Activated T-helper 1 cell treated with anti-CD3 and anti-CD28 coated beads, Interleukin-2, amount 50 U/mL, for 16 hours (primary cell): ENCODE measurements at places on chromosomes 7 and 10.

- DNase-seq = no peak
Measured at GRCh38 chr7:71364551-71364950, 232.6 kb downstream of the GALNT17 start.

GRCh38 chr7:30162622-30163124 lies 27.9 kb downstream of the MTURN start:
- DNase-seq = no peak

GRCh38 chr10:74987339-74988053 lies 124.0 kb upstream of the SAMD8 start:
- no peak for DNase-seq

GRCh38 chr7:124101173-124101768 lies 68.4 kb upstream of the TMEM229A start:
- DNase-seq = no peak

DNA sequence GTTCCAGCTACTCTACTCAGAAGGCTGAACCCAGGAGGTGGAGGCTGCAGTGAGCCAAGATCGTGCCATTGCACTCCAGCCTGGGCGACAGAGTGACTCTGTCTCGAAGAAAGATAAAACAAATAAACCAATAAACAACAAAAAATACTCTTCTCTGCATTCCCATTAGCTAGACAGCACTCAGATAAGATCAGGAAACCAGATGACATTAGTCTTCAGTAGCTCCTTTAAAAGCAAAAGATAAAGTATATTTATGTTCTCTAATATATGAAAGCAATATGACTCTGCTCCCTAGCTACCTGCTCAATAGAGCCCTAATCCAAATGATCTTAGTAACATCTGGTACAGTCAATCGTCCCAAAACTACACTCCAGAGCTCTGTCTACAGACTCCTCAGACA lies 212.9 kb downstream of the ELMO1 start:
- DNase-seq = no peak

DNA sequence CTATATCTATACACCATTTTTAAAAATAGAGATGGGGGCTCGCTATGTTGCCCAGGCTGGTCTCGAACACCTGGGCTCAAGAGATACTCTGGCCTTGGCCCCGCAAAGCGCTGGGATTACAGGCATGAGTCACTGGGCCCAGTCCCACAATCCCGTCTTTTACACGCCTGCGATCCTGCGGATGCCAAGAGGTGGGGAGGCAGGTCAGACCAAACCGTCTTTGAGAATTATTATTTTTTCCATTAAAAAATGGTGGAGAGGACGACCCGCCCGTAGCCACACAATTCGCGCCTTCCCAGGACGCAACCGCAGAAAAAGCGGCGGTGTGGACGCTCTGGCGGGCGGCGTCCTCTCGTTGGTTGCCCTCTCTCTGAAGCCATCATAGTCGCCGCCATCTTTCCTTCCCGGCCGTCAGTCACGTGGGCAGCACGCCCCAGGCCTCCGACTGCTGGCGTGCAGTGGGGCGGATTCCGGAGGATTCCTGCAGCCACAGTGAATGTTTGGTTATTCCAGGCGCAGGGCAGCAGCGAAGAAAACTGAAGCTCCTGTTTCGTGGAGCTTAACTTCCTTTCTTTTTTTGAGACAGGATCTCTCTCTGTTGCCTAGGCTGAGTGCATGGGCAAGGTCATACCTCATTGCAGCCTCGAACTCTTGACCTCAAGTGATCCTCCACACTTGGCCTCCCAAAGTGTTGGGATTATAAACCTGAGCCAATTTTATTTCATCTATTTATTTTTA lies 9.9 kb upstream of the EPHB4 start:
- peak; percentile 53 for DNase-seq

DNA sequence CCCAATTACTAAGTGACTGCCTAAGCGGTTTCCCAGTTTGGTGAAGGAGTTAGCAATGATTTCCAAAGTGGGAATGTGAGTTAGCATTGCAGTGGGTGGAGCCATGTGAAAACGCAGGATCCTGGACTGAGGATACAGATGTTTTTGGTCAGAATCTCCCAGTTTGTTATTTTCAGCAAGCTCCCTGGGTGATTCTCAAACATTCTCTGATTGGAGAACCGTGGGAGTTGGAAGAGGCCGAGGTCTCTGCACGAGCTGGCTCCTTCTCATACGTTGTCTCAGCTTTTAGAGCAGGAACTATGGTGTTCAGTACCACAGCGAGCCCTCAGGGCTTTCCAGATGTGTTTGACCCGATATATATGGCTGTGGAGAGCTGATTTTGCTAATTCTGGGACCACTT lies 396.5 kb upstream of the NPVF start:
- no peak for DNase-seq

GRCh38 chr10:34049887-34050286 lies 715.4 kb upstream of the NRP1 start:
- no peak for DNase-seq

GRCh38 chr7:94045581-94045980 lies 41.4 kb upstream of the BET1 start:
- no peak for DNase-seq

DNA sequence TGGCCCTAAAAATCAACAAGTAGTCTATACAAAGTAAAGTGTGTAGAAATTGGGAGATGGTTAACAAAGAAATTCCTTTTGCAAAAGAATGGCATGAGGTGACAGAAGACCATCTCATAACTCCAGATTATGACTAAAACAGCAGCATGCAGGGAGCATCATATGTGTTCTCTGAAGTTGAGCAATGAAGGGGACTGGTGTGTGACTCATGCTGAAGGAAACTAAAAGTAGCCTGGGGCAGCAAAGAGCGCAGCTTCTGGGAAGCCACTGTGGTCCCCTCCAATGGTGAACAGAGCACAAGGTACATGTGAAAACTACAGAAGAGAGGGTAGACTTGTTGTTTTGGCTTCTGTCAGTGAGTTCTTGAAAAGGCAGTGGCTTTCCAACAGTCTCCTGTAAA lies 133.4 kb downstream of the MACC1 start:
- DNase-seq = no peak

DNA sequence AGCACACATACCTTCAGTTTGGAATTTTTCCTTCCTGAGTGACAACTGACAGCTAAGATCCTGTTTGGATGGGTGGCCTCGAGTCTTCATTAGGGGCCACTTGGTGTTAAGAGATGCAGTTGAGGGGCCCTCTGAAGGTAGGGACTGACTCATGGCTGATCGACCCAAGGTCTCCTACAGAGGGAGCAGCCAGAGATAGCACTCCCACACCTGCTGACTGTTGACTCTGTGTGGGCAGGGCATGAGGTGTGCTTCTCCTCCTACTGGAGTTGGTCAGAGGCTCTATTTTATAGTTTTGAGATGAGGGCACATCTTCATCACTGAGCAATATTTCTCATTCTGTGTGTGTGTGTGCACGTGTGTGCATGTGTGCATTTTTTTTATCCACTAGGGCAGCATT lies 378.8 kb upstream of the PODXL start:
- no peak for DNase-seq

DNA sequence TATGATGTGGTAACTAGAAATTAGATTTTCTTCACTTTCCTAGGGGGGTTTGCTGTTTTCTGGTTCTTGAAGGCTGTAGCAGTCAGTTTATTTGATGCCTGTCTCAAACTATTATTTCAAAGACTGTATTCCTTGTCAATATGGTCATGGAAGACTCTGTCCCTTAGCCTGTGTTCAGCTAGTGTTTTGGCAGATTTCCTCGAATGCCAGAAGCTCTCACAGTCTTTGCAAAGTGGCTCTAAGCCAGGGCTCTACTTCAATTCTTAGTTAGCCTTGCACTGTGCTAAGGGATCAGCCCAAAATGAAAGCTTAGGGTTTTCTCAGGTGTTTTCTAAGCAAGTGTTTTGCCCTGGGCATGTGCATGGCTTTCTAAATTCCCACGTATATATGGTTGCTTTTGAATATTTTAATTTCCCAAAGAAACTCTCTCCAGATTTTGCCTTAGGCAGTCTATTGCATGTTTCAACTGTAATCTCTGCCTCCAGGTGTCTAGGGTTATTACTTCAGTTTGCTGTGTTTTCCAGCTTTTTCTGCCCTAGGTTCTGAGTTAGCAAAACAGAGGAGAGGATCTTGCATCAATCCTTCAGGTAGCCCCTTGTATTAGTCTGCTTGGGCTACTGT lies 7.2 kb upstream of the C1GALT1 start:
- no peak for DNase-seq

GRCh38 chr7:139777133-139777891 lies 486 bp downstream of the HIPK2 start:
- DNase-seq = no peak

GRCh38 chr7:34385384-34385783 lies 272.6 kb upstream of the NPSR1 start:
- no peak for DNase-seq

DNA sequence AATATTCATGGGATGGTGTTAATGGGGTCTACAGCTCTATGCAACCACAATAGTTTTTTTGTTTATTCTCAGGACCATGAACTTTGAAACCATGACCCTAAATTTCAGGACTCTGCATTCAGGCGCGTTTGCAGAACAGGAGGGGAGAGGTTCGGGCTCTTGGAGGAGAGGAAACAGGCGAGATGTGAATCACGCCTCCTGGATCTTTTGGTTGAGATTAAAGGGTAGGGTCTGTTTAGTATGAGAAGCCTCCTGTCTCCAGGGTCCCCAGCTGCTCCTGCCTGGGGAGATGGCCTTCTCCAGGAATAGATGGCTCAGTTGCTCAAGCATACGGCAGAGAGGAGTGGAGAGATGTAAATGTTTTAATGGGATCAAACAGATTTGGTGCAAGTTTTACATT lies 18.2 kb downstream of the TLL2 start:
- no peak for DNase-seq

DNA sequence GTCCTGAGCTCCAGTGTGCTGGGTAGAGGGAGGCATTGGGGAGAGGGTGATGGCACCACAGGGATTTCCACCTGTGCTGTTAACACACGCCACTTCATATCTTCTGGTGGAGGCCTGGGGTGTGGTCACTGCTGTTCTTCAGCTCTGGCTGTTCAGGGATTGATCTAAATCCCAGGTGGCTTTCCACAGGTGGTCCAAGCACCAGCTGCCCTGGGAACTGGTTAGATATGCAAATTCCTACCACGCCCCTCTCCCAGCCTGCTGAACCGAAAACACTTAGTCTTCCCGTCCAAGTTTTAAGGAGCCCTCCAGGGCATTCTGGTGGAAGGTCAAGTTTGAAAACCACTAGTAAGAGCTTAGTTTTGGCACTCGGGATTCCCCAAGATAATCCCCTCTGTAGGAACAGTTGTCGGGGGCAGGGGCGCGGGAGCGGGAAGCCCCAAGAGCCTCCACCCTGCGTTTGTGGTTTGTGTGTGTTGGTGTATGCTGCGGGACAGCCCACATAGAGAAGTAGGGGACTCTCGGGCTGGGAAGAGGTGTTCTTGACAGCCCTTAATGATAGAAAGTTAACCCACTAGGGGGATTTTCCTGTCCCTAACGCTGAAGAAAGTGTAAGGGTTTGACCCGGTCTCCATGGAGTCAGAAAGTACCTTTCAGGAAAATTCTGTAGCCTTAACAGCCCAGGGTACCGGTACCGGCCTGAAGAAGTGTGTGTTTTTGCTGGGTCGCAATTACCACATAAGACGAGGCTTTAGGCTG lies 5.1 kb downstream of the DEPP1 start:
- DNase-seq = no peak

GRCh38 chr7:97020996-97021746 lies 3.5 kb downstream of the DLX5 start:
- no peak for DNase-seq
